NCI-H1105 (cell line): ENCODE measurements at places on chromosomes 6 and 20.

DNA sequence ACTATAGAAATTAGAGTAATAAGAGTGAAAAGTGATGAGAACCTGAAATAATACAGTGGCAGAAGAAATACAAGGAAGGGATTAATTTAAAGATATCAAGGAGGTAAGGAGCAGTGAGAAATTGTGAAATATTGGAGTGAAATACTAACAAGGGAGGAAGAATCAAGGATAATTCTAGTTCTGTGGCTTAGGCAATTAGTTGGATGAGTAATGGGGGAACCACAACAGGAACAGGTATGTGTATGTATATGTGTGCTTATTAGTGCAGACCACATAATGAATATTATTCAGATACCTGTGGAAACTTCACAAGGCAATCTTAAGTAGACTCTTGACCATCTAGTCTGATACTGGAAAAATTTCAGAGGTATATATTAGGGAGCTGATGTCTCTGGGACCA is 143.3 kb downstream of the TINAG start:
- DNase-seq, result no peak

DNA sequence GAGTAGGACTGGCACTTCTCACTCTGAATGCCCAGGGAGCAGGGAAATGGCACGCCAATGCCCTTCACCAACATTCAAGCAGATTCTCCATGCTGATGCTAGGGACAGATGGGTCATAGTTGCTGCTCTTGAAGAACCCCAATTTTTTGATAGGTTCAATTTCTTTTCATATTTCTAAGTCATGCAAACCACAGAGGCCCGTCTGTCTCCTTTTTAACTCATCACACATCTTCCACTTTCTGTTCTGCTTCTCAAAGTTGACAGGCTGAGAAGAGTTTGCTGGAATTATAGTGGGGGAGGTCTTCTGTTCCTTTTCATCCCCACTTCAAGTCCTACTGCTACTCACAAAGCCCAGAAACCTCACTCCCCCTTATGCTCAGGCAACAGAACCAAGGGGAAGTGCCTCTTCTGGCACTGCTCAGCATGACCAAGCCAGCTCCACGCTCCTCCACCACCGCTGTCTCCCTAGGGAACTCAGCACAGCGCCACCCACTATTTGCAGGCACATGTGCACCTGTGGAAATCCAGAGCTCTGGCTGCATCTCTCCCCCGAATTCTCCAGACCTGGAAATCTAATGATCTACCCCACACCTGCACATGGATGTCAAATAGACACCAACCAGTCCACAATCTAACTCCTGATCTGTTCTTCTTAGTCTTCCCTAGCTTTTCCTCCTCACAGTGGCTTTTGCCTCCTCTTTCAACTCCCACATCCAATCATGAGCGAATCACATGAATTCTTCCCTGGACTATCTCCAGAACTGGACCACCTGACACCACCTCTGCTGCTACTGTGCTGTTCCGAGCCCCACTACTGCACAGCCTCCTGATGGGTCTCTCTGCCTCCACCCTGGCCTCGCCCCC is 10.7 kb downstream of the ZBTB24 start:
- DNase-seq, result no peak

DNA sequence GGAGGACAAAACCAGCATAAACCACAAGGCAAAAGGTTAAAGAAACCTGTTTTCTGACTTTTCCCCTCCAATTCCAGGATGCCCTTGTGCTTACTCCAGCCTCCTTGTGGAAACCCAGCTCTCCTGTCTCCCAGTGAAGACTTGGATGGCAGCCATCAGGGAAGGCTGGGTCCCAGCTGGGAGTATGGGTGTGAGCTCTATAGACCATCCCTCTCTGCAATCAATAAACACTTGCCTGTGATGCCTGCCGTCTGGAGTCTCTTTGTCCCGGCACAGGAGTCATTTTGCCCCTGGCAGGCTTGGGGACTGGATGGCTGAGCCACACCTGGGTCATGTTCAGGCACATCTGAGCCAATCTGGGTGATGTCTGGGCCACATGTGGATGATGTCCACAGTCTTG is 26.6 kb downstream of the BPIFB1 start:
- peak; percentile 20 for DNase-seq

- DNase-seq, result no peak
These were observed 25.5 kb downstream of the C20orf173 start for GRCh38 chr20:35503841-35504561.

- DNase-seq, result no peak
These were observed 26.9 kb downstream of the FOXF2 start for GRCh38 chr6:1416191-1416760.

- DNase-seq, result no peak
These were observed 1.3 kb downstream of the ARFGEF3 start for GRCh38 chr6:138162955-138163575.

DNA sequence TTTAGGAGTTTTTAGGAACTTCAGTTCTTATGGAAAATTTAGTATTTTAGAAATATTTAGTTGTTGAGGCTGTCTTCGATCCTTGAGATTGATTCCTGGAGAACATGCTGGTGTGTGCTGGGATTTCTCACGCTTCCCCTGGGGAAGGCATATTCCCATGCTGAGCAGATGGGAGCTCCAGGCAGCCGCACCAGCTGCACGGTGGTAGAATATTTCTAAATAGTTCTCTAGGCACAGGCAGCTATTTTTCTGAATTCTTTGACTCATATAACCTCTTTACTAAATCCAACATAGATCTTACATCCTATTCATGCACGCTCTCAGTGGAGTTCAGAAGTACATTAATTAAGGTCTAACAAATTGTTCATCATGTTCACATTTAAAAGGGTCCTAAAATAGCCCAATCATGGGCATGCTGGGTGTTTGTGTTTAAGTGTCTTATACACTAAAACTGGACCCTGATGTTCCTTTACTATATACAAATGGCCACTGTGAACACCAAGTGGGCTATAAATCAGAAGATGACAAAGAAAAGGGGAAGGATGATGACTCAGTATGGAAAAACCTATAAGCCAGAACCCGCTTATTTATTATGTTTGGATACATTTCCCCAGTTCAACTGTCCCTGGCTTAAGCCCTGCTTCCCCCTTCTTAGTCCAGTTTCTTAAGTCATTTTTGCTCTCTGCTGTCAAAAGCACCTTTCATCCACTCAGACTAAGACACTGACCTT is 138.5 kb downstream of the UST start:
- no peak for DNase-seq

GRCh38 chr6:35449287-35449881 is 2.8 kb upstream of the FANCE start:
- DNase-seq, result peak; percentile 67

DNA sequence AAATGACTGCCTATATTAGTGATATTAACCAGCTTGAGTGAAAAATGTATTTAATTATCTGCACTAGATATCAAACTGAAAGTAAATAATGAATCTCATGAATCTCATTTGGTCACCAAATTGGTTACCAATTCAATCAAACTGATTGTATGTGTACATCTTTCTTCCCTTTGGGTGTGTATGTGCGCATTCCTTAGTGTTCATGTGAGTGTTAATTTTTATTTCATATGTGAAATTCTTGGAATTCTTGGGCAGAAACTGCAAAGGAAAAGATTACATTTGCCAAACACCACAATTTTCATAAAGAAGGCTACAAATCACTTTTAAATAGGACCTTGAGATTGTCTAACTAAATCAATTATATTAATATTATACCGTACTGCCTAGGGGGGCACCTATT is 648.4 kb upstream of the MARCKS start:
- no peak for DNase-seq

DNA sequence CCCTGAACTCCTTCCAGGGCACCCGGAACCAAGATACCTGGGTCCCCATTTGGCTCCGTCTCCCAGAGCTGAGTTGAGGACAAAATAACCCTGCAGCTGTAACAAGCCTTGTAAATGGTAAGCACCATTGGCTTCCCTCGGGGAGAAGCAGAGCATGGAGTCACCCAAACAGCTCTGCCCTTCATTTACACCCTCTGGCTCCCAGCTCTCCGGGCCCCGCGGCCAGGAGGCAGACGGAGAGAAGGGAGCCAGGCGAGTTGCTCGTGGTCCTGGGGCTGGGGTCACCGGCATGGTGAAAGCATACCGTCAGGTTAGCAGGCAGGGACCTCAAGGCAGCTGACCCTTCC is 2.1 kb downstream of the TFEB start:
- DNase-seq, result no peak

DNA sequence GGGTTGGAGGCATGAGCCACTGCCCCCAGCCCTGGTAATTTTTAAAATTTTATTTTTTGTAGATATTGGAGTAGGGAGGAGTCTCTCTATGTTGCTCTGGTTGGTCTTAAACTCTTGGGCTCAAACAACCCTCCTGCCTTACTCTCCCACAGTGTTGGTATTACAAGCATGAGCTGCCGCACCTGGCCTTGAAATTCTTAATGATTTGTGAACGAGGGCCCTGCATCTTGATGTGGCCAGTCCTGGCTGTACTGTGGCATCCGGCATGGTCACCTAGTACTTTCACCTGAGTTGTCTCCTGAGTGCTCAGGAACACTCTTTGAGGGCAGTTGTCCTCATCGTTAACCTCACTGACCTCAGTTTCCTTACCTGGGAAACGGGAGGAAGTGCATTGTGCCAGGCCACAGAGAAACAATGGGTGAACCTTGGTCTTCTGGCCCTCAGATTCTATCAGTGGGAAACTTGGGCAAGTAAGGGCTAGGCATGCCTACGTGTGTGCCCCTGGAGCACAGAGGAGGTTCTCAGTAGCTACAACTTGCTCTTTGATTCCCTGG is 19.5 kb downstream of the CEBPB start:
- no peak for DNase-seq

GRCh38 chr6:125749865-125750691 is 646 bp downstream of the HEY2 start:
- DNase-seq, result peak; percentile 79

GRCh38 chr6:149235130-149235561 is 82.4 kb upstream of the TAB2 start:
- DNase-seq, result peak; percentile 61

- DNase-seq, result peak; percentile 79
These were observed 802 bp upstream of the NRN1 start for GRCh38 chr6:6007366-6008088.

- DNase-seq, result no peak
These were observed 24.3 kb upstream of the TAB2 start for GRCh38 chr6:149293244-149293643.

DNA sequence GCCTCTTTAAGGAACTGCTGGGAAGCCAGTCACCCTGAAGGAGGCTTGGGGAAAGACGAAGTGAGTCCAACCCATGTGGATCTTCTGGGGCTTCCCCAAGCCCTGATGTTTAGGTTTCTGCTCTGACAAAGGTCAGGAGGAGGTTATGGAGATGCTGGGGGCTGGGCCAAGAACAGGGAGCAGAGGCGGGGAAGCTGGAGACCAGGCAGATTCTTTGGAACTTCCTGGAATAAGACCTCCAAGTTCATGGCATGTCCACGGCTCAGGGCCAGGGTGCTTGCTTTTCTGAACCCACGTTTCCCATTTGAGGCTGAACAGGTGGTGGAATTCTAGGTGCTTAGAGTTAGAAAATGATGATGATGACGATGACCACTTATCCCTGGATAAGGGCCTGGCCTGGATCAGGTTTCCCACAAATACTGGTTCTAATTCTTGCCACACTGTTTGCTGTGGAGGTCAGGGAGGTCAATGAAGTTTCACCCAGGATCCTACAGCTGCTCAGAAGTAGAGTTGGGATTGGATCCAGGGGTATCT is 30.0 kb upstream of the TGM2 start:
- DNase-seq, result no peak

DNA sequence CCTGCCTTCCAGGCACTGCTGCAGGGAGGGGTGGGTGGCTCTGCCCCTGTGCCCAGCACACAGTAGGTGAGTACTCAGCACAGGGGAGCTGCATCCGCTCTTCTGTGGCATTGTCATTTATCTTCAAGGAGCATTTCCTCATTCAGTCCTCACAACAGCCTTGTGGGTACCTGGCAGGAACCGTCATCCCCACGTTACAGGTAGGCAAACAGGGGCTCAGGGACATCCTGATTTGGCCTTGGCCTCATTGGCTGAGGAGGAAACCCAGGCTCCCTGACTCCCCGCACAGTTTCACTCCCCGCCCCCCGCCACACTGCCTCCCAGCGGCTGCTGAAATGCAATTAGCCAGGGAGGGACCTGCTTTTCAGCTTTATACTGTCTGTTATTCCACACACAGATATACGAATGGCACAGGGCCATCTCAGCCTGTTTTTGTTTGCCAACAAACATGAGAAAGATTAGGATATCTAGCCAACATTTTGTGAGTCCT is 24.2 kb upstream of the PNPLA1 start:
- no peak for DNase-seq

DNA sequence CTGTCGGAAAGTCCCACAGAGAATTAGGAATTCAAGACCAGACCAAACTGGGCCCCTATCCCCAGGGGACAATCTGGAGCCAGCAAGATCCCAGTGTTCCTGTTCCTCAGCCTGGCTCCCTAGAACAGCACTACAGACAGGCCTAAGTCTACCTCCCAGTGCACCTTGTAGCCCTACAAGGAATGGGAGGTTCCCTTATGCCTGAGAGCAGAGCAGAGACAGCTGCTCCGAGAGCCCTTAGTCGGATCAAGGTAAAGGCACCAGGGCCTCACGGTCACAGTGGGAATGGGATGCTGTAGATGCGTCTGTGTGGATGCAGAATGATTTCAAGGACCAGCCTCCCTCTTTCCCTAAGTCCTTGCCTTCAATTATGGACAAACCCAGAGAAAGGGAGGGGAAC is 204.5 kb upstream of the STXBP5 start:
- DNase-seq, result no peak

GRCh38 chr20:54212871-54213270 is 5.0 kb downstream of the PFDN4 start:
- no peak for DNase-seq
